ENCODE measurements at places on chromosomes 4 and X. TPM values are rescaled to one million over a fixed set of nuclear protein-coding genes. Genes with fewer than 3 reads are reported as not detected.

KCNIP4 gene
- total RNA-seq, result 0.46 TPM

PIR gene
- total RNA-seq, result 415 TPM

MAGED1 gene
- total RNA-seq, result 83.2 TPM

ARHGEF38 gene
- not detected for total RNA-seq

APEX2 gene
- total RNA-seq, result 9.7 TPM

CT47A7 gene
- total RNA-seq, result not detected

PPP2R2C gene
- not detected for total RNA-seq

NPY2R gene
- not detected for total RNA-seq

ADH6 gene
- not detected for total RNA-seq

SOWAHD gene
- not detected for total RNA-seq

CACNA1F gene
- not detected for total RNA-seq

PPP1R3F gene
- 2.9 TPM for total RNA-seq

GIMD1 gene
- total RNA-seq, result not detected

GYPE gene
- 0.32 TPM for total RNA-seq

RCHY1 gene
- 54.9 TPM for total RNA-seq

HHIP gene
- total RNA-seq, result 89.8 TPM

RBM10 gene
- total RNA-seq, result 57.3 TPM

GAGE13 gene
- not detected for total RNA-seq

ADGRG4 gene
- total RNA-seq, result not detected

C4orf51 gene
- total RNA-seq, result not detected

FUNDC1 gene
- 14.7 TPM for total RNA-seq

AKAP4 gene
- total RNA-seq, result not detected

IL2RG gene
- not detected for total RNA-seq
